ENCODE measurements at places on chromosomes 5 and 9.

DNA sequence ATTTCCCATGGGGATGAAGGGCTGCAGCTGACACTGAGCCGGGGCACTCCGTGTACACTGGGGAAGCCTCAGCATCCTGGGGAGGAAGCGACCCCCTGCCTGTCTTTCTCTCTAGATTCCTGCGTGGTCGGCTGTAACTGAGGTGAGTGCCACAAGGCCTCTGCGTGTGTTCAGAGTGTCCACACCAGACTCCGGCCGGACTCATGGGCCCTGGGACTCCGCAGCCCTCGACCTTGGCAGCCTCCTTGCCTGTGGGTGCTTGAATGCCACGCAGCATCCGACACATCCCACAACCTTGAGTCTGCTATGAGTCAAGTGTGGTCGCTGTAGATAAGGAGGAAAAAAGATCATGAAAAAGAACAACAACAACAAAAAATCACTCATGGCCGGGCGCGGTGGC lies 23.4 kb downstream of the PAEP start:
- DNase-seq, result no peak

GRCh38 chr5:1857256-1857600 lies 25.5 kb downstream of the IRX4 start:
- no peak for DNase-seq

DNA sequence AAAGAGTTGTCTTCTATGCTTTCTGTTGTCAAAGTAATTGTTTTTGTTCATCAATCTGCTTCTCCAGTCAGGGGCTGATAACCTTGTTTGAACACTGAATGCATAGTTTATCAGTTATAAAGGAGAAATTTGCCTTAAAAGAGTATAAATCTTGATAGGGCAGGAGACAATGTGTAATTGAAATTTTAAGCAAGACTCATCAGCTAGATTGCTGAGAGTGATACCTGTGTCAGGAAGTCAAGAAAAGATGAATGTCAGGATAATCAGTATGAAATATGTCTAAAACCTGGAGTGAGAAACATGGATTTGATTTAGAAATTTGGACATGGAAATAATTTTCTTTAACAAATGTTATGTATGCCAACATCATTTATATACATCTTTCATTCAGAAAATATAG lies 1258.1 kb downstream of the EFNA5 start:
- DNase-seq, result no peak

DNA sequence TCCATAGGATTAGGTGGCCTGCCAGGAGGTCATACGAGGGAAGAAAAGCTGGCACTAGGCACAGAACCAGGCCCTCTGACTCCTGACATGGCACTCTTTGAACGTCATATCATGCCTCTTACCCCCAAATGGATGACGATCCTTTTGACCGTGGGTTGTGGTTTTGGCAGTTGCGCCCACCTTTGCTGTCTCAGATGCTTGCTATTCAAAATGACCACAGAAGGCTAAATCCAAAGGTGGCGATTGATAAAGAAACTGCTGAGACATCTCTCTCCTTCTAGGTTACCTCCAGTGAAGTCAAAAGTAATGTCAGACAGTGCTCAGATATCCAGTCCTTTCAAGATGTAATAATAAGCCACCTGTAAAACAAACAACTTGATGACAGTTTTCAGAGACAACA lies 385.0 kb downstream of the EFNA5 start:
- DNase-seq, result no peak

- no peak for DNase-seq
Observed at GRCh38 chr5:88847420-88847819, 35.6 kb downstream of the MEF2C start.

- DNase-seq, result no peak
Observed at GRCh38 chr9:121561385-121562222, 62.0 kb upstream of the GGTA1 start.

GRCh38 chr5:135587721-135588663 lies 9.2 kb upstream of the CXCL14 start:
- DNase-seq, result no peak

GRCh38 chr9:127915325-127915752 lies 1.5 kb downstream of the ST6GALNAC4 start:
- no peak for DNase-seq

- DNase-seq, result no peak
Observed at GRCh38 chr9:87787735-87788134, 61.8 kb downstream of the CTSL start.

DNA sequence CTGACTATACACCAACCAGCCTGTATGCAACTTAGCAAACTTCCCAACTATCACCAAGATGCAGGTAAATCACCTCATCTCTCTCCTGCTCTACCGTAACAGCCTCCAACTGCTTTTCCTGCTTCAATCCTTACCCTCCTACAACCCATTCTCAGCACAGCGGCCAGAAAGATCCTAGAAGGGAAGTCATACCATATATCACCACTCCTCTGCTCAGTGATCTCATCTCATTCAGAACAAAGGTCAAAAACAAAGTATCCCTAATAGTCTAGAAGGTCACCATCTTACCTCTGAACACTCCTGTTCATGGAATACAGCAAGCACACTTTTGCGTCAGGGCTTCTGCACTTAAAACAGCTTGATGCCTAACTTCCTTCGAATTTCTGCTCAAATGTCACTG lies 62.2 kb upstream of the RNF38 start:
- no peak for DNase-seq

- no peak for DNase-seq
Observed at GRCh38 chr9:20610591-20610990, 11.7 kb downstream of the MLLT3 start.

- peak; percentile 19 for DNase-seq
Observed at GRCh38 chr9:75181750-75182149, 93.4 kb downstream of the OSTF1 start.

GRCh38 chr9:91486699-91487497 lies 63.3 kb upstream of the NFIL3 start:
- DNase-seq, result peak; percentile 47

DNA sequence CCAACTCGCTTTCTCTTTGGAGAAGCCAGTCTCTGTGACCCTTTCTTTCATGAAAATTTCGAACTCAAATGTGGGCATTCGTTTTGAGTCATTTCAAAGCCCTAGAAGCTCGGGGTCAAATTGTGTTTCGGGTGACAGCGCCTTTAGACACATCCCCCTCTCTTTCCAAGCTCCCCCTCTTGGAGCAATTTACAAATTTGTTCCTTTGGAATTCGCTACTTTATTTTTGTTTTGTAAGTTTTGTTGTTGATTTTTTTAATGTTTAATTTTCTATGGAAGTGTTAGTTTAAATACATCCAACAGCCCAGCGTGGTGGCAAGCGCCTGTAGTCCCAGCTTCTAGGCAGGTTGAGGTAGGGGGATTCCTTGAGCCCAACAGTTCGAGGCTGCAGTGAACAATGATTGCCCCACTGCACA lies 4.6 kb upstream of the BARX1 start:
- no peak for DNase-seq

DNA sequence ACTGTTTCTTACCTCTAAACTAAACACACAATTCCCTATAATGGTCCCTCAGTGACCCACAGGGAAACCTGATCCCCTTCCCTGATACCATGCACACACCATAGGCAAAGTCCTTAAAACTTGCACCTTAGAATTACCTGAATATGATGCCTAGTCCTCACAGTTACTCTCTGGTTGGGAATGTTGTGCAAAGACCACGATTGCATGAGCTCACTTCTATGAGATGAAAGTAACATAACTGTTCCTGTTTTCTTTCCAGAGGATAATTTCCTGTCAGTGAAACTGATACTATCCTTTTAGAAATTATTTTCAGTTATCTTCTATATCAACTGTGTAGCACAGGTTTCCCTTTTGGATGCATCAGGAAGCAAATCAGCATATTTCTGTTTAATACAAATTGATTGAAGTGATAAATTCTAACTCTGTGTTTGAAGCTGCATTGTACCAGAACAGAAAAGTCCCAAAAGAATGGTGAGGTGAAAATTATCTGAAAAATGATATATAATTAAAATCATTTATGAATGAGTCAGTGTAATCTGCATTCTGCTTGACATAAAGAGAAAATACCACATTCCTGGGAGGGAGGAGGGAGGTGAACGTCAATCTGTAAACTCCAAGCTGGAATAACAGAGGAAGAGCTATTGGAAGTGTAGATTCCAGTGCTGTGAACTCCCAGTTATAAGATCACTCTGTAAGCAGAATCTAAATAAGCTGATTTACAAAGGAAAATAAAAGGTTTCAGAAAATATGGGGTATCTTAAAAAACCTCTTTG lies 51.2 kb upstream of the TNFAIP8 start:
- no peak for DNase-seq

DNA sequence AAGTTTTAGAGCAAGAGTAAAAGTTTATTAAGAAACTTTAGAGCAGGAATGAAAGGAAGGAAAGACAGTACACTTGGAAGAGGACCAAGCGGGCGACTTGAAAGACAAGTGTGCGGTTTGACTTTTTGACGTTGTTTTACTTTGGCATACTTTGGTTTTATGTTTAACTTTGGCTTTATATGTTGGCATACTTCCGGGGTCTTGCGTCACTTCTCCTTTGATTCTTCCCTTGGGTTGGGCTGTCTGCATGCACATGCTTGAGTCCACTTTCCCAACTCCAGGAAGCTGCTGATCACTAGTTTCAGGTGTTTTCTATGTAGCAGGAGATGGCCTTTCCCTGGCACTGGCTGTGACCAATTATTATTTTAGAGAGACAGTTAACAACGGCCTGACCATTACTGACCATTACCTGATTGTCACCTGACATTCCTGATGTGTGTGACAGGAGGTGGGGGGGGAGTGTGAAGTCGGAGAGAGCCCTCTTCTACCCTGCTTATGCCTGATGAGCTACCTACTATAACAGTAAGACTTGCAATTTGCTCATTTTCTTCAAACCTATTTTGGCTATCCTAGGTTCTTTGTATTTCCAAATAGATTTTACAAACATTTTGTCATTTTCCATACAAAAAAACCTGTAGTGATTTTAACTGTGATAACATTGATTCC lies 45.5 kb downstream of the TNFSF8 start:
- no peak for DNase-seq

DNA sequence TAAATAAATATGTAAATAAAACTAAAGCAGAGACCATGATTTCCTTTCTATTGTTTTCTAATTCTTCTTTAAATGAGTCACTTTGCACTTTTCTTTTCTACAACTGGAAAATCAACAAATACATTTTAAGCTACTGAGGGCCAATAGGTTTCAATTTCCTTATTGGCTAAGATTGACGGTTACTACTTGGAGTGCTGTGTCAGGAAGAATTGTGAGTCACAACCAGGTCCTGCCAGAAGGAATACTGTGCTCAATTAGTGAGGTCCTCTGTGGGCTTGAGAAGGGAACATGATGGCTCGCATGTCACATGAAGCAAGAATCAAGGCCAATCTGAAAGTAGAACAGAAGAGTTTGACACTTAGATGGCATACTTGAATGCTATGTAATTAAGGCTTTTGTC lies 110.8 kb downstream of the HMHB1 start:
- peak; percentile 55 for DNase-seq

GRCh38 chr9:35827486-35827885 lies 1.0 kb downstream of the FAM221B start:
- peak; percentile 68 for DNase-seq

DNA sequence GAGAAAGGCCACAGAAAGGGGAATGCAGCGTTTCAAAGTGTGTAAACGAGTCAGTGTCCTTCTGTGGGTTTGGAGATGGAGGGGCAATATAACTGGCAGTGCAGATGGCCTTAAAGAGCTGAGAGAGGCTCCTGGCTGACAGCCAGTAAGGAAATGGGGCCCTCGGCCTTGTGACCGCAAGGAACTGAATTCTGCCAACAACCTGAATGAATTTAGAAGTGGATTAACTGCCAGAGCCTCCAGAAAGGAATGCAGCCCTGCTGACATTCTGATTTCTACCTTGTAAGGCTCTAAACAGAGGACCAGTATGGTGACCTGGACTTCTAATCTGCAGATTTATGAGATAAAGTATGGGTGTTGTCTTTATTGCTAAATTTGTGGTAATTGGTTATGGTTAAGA lies 17.5 kb upstream of the NREP start:
- DNase-seq, result no peak

GRCh38 chr5:31192442-31192841 lies 1.0 kb upstream of the CDH6 start:
- no peak for DNase-seq

DNA sequence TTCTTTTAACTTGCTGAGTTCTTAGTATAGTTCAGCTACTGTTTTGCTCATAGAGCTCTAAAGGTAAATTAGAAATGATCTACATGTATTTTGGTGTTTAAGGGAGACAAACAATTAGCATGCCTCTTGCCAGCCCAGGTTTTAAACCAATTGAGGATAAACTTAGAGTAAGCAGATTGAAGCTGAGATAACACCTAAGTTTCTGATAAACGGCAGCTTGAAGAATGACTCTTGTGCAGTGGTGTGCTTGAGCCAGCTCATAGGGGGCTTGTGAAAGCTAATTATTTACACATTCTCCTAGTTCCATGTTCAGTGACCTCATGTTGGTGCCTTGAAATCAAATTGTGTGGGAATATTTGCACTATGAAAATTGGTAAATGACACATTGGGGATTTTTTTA lies 193.0 kb downstream of the PRR16 start:
- DNase-seq, result no peak

DNA sequence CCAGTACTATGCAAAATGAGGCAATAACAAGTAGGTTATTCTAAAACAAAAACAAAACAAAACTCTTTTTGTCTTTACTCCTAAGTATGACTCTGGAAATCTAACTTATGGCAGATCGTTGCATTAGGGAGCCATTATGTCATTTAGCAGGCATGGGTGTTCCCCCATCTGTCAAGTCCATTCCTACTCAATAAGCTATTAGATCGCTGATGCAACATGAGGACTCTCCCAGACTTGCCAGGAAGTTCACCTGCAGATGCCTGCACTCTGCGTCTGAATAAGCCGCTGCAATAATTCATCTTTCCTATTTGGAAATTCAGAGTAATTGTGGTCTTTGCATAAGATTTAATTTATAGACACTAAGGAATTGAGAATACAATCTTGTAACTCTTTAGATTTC lies 585.0 kb downstream of the KIF4B start:
- no peak for DNase-seq

GRCh38 chr5:39523821-39524220 lies 99.0 kb upstream of the DAB2 start:
- DNase-seq, result peak; percentile 50

- no peak for DNase-seq
Observed at GRCh38 chr5:39119404-39120051, 45.3 kb upstream of the RICTOR start.

- no peak for DNase-seq
Observed at GRCh38 chr5:113217619-113218184, 217.1 kb downstream of the TSSK1B start.

- DNase-seq, result no peak
Observed at GRCh38 chr5:108196276-108196675, 185.6 kb downstream of the FBXL17 start.

GRCh38 chr9:17578911-17579793 lies at the start of gene SH3GL2:
Gene SH3GL2 (plus strand): TSS chr9:17579066.
- peak; percentile 32 for DNase-seq

DNA sequence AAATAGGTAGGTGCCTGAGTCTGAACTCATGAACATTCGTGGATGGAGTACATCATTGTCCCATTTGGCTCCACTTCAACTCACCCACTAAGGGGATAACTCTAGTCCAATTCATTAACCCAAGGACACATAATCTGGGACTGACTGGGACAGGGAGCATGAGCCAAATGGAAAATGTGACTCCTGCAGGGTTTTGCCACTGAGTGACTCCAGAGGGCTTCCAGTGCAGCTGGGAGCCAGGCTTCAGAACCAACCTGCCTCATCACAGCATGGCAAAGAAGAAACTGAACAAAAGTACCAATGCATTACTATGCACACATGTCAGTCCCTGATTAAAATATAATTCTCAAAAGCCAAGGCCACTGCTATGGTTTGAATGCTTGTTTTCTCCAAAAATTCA lies 159.7 kb upstream of the SNX2 start:
- DNase-seq, result no peak
